ENCODE measurements at places on chromosomes 13 and 19. TPM values are rescaled to one million over a fixed set of nuclear protein-coding genes. Genes with fewer than 3 reads are reported as not detected.

GRCh38 chr19:48874303-48875135, 2.3 kb downstream of the PPP1R15A start:
- H3K4me1 ChIP-seq: peaks cover 6% of the 10 kb centered on the region
- no peaks in the 10 kb centered on the region for H3K36me3 ChIP-seq
- H3K27me3 ChIP-seq: no peaks in the 10 kb centered on the region
- DNase-seq: peak; percentile 49
- peak overlapping the region; percentile 95 for H3K4me3 ChIP-seq

DNA sequence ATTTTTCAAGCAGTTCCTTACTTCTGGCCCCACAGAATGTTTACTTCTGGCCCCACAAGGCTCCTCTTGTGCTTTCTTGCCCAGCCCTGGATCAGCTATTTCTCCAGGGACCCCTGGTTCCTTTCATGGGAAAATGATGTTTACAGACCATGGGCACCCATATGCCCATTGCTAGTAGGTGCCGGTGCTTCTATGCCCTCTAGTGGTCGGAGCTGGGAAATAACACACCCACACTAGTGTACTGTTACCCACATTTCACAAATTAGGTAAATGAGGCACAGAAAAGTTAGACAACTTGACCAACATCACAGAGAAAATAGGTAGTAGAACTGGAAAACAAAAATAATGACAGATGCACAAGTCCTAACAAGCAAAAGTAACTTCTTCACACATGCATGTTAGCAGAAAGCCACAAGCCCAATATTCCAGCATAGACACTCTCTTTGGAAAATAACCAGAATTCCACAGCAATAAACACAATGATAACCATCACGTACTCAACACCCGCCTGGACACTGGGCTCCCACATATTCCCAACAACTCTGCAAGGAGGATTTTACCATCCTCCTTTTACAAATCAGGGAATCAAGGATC, 1.3 kb upstream of the CEACAM6 start:
- no peaks in the 10 kb centered on the region for H3K27me3 ChIP-seq
- H3K4me1 ChIP-seq: no peaks in the 10 kb centered on the region
- H3K4me3 ChIP-seq: no peak overlapping the region
- DNase-seq: no peak
- no peak overlapping the region for H3K27ac ChIP-seq
- no peaks in the 10 kb centered on the region for H3K36me3 ChIP-seq

DNA sequence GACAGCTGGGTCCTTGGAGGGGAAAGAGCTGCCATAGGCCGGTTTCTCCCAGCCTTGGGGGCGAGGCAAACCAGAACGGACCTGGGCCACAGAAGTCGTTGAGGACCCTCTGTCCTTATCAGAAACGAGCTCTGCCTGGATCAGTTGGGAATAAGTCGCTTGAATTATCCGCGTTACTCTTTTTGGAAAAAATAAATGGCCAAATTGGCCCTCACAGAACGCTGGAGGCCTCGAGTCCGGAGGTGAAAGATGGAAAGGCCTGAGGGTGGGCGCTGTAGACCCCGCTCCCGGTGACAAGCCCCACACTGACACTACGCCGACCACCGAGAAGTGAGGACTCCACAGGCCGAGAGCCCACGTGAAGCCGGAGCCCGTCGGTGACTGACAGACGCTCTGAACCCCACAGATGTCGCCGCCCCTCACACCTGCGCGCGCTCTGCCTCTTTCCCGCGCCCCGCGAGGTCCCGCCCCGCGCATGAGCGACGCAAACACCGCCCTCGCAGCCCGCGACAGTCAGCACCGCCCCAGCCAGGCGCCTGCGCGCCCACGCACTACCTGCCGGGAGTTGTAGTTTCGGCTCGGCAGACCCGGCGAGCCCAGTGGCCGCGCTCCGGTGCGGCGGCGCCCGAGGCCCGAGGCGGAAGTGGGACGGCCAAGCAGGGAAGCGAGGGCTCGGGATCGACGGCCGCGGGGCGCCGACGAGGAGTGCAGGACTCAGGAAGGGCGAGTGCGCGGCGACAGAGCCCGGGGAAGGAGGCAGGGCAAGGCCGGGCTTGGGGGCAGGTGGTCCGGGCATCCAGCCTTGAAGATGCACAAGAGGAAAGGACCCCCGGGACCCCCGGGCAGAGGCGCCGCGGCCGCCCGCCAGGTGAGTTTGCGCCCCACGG, at the start of the genes BRME1 and CC2D1A:
Gene BRME1 (minus strand): TSS at position 484 of the 887 bp plus-strand sequence. CDS start 1,225 bp downstream, outside the sequence.
Gene CC2D1A (plus strand): TSS at position 568 of the 887 bp plus-strand sequence. CDS start 241 bp downstream, at position 809.
- peak; percentile 92 for DNase-seq
- no peaks in the 10 kb centered on the region for H3K36me3 ChIP-seq
- peak within 1 kb of the TSS; percentile 63 for H3K4me3 ChIP-seq

DNA sequence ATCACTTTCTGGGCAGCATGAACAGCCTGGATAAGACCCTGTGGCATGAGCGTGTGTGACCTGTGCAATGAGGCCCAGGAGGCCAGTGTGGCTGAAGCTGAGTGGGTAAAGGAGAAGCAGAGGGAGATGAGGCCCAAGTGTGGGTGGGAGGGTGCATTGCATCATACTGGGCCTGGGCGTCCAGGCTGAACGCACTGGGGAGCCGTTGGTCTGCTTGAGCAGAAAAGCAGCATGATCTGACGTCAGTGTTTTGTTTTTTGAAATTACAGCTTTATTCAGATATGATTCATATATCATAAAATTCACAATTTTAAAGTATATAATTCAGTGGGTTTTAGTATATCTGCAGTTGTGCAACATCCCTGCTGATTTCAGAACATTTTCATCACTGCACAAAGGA, 409.7 kb downstream of the HS6ST3 start:
- H3K27me3 ChIP-seq: no peaks in the 10 kb centered on the region
- no peaks in the 10 kb centered on the region for H3K4me1 ChIP-seq
- H3K4me3 ChIP-seq: no peak overlapping the region
- H3K27ac ChIP-seq: no peak overlapping the region
- DNase-seq: no peak
- H3K36me3 ChIP-seq: no peaks in the 10 kb centered on the region

GRCh38 chr19:35030257-35031071, at the start of gene SCN1B:
TSS of gene SCN1B (plus strand) at chr19:35030470. CDS start at chr19:35030821, 351 bp downstream.
- peak within 1 kb of the TSS; percentile 63 for H3K27ac ChIP-seq
- DNase-seq: peak; percentile 70
- H3K36me3 ChIP-seq: no peaks in the 10 kb centered on the region
- H3K27me3 ChIP-seq: no peaks in the 10 kb centered on the region

- peak overlapping the region; percentile 92 for H3K27ac ChIP-seq
- no peak overlapping the region for H3K4me3 ChIP-seq
- H3K27me3 ChIP-seq: no peaks in the 10 kb centered on the region
- DNase-seq: no peak
- no peaks in the 10 kb centered on the region for H3K36me3 ChIP-seq
Measured at GRCh38 chr13:40476175-40476958, 190.1 kb downstream of the FOXO1 start.

DNA sequence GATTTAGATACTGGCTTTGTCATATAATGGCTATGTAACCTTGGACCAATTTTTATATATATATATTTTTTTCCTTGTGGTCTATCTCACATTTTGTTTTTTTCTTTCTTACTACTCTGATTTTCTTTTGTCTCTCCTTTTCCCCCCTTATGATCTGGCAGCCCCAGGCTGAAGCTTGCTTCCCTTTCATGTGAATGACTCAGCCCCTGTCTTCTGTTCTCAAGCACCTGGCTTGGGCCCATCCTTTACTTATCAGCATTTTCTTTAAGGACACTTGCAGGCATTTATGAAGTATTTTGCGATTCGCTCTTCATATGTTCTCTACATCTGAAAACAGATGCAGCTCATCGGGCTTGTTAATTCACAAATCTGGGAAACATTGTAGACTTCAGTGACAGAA, 163.6 kb downstream of the SPRY2 start:
- H3K4me3 ChIP-seq: no peak overlapping the region
- DNase-seq: no peak

GRCh38 chr13:35826626-35827254, 304.4 kb downstream of the DCLK1 start:
- no peaks in the 10 kb centered on the region for H3K4me1 ChIP-seq
- H3K27ac ChIP-seq: no peak overlapping the region
- no peaks in the 10 kb centered on the region for H3K27me3 ChIP-seq
- DNase-seq: no peak
- H3K4me3 ChIP-seq: no peak overlapping the region

GRCh38 chr13:43785650-43786471, 911 bp downstream of the ENOX1 start:
- peak overlapping the region; percentile 64 for H3K4me3 ChIP-seq
- DNase-seq: peak; percentile 86
- H3K27ac ChIP-seq: peak overlapping the region; percentile 86
- no peaks in the 10 kb centered on the region for H3K36me3 ChIP-seq
- H3K4me1 ChIP-seq: peaks cover 4% of the 10 kb centered on the region

DNA sequence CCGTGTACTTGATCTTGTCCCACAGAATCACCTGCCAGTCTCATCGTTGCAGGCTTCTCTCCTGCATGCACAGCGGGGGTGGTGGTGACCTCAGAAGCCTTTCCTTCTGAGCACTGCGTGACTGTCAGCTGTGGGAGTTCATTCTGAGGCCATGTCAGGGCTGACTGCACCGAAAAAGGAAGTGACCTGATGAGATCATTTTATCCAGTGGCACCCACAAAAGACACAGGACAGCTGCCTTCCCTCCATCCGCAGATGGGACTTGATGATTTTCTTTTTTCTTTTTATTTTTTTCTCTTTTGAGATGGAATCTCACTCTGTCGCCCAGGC, 89.7 kb downstream of the RAB20 start:
- no peaks in the 10 kb centered on the region for H3K27me3 ChIP-seq
- no peak overlapping the region for H3K27ac ChIP-seq
- DNase-seq: no peak
- no peaks in the 10 kb centered on the region for H3K4me1 ChIP-seq
- H3K36me3 ChIP-seq: no peaks in the 10 kb centered on the region
- no peak overlapping the region for H3K4me3 ChIP-seq

DNA sequence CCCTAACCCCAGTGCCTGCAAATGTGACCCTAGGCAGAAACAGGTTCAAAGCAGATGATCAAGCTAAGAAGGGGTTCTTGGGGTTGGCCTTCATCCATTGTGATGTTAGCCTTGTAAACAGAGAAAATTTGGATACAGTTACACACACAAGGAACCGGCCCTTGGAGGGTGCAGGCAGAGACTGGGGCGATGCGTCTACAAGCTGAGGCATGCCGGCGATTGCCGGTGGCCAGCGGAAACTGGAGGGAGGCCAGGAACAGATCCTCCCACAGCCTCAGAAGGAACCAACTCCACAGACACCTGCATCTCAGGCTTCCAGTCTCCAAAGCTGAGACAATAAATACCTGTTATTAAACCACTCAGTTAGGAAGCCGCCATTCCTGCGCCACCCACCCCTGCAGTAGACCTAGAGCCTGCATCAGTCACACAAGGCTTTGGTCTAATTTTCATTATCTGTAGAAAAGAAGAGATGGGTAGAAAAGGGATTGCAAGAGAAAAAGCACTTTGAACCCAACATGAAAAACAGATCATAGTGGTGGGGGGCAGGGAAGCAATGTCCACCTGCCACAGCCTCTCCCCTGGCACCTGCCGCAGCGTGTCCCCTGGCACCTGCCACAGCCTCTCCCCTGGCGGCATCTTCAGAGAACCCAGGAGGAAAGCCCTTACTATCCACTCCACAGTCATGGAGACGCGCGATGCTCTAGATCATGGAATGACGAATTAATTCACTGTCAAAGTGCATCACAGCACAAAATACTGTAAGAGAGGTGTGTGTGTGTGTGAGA, 119.7 kb upstream of the SOX1 start:
- H3K4me3 ChIP-seq: no peak overlapping the region
- H3K27ac ChIP-seq: no peak overlapping the region
- no peaks in the 10 kb centered on the region for H3K36me3 ChIP-seq
- no peaks in the 10 kb centered on the region for H3K27me3 ChIP-seq
- H3K4me1 ChIP-seq: no peaks in the 10 kb centered on the region

DNA sequence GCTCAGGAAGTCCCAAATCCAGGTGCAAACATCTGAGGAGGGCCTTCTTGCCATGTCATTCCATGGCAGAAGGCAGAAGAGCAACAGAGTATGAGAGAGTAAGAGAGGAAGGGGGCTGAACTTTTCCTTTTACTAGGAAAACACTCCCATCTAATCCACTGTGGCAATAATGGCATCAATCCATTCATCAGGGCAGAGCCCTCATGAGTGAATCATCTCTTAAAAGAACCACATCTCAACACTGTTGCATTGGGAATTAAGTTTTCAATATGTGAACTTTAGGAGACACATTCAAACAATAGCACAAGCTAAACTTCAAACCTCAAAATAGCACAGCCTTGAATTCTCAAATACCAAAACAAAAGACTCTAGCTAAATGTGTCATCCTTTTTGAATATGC, 264.5 kb downstream of the KCTD12 start:
- no peak overlapping the region for H3K4me3 ChIP-seq
- H3K27ac ChIP-seq: peak overlapping the region; percentile 40
- no peak for DNase-seq
- no peaks in the 10 kb centered on the region for H3K27me3 ChIP-seq
- H3K4me1 ChIP-seq: peaks cover 3% of the 10 kb centered on the region
- H3K36me3 ChIP-seq: no peaks in the 10 kb centered on the region

Gene FGF21
- total RNA-seq: not detected

Gene ERICH6B
- total RNA-seq: not detected

Gene SLC6A16
- total RNA-seq: 0.55 TPM

Gene MEIOSIN
- not detected for total RNA-seq

Gene ZNF44
- total RNA-seq: 25.3 TPM

Gene LILRB2
- 1.2 TPM for total RNA-seq

Gene MBNL2
- 50.7 TPM for total RNA-seq

All from uterus (tissue), 4 donors.